Esophagus mucosa (tissue), 1 donor: ENCODE measurements at places on chromosomes 12 and 14. TPM values are rescaled to one million over a fixed set of nuclear protein-coding genes. Genes with fewer than 3 reads are reported as not detected.

Gene ITGA7
- 6.7 TPM for total RNA-seq

Gene MANSC4
- total RNA-seq = not detected

Gene HOXC12
- not detected for total RNA-seq

Gene AICDA
- total RNA-seq = not detected

Gene SIX1
- 0.12 TPM for total RNA-seq

Gene PTPRB
- total RNA-seq = 5.1 TPM

Gene LRRK2
- total RNA-seq = 14.6 TPM

Gene IAPP
- total RNA-seq = not detected

Gene FOXN4
- total RNA-seq = not detected

Gene CIROP
- total RNA-seq = not detected

Gene INHBC
- total RNA-seq = not detected

Gene TRIM9
- total RNA-seq = 0.32 TPM

Gene IFI27L1
- 18.1 TPM for total RNA-seq

Gene C12orf54
- total RNA-seq = 8.5 TPM

Gene RNASE4
- 1.7 TPM for total RNA-seq
